ENCODE measurements at places on chromosomes 13 and 19.

DNA sequence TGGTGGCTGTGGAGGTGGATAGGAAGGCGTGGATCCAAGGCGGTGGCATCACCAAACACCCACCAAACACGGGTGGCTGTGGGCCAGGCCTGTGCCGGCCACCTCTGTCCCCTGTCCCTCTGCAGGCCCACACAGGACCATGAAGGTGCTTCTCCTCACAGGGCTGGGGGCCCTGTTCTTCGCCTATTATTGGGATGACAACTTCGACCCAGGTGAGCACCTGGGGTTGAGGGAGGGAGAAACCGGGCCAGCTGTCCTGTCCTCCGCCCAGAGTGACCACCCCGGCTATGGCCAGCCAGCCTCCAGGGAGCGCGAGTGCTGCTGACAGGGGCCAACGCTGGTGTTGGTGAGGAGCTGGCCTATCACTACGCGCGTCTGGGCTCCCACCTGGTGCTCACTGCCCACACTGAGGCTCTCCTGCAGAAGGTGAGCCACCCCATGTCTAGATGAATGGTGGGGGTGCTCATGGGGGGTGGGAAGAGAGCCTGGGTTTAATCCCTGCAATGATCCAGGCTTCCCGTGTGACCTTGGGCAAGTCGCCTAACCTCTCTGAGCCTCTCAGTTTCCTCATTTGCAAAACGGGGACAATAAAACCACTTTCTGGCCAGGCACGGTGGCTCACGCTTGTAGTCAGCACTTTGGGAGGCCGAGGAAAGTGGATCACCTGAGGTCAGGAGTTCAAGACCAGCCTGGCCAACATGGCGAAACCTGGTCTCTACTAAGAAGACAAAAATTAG, 4.0 kb downstream of the HSD11B1L start:
- DNase-seq: no peak

DNA sequence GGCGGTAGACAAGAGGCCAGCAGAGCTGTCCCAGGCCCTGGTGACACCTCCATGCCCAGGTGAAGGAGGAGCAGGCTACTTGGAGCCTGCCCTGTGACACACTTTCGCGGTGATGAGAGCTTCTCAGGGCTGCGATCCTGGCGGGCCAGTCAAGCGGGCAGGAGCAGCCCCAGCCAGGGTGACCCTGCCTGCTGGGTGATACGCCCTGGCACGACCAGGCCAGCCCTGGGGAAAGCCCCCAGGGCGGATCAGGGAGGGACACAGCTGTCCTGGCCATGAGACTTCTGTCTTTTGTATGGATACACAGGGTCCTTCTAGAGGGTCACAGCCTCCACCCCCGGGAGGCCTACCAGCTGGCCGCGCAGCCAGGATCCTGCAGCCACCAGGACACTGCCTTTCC, 13.1 kb downstream of the DNM2 start:
- DNase-seq: no peak

- no peak for DNase-seq
Observed at GRCh38 chr13:48580896-48581295, 48.0 kb upstream of the RCBTB2 start.

DNA sequence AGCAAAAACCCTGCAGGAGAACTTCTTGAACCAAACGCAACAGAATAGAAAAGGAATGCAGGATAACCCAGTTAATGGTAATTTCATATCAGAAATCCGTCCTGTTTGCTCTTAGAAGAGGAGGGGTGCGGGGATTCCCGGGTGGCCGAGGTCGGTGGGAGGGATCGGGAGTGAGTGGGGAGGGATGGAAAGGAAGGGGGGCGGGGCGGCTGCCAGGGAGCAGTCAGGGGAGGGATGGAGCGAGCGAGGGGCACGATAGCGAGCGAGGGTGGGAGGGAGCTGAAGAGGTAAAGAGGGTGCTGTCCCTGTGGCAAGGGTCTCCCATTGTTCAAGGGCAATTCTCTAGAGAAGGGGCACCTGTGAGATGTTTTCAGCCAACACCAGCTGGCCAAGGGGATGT, 26.5 kb downstream of the CD177 start:
- no peak for DNase-seq

GRCh38 chr19:56905631-56906150, 65.2 kb upstream of the PEG3 start:
- no peak for DNase-seq

GRCh38 chr13:22286338-22286737, 615.5 kb downstream of the FGF9 start:
- DNase-seq: no peak

GRCh38 chr19:1040476-1041271, 767 bp downstream of the ABCA7 start:
- DNase-seq: peak; percentile 94

- DNase-seq: no peak
Observed at GRCh38 chr19:3248728-3249326, 24.4 kb downstream of the CELF5 start.

DNA sequence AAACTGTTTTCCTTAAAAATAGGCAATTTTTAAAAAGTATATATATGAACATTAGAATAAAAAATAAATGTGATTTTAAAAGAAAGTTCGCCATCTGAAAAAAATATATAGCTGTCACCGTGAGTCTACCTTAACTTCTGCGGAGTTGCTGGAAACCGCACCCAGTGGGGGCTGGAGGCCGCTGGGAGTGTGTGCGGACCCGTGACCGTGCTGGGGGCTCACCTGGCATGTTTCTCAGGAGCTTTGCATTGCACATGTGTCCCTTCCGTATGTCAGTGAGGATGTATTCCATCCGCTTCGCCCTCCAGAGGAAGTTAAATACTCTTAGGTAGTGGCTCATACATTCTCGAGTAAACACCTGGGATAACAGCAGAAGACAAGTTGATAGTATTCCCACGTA, 71.7 kb downstream of the TUBGCP3 start:
- DNase-seq: no peak

DNA sequence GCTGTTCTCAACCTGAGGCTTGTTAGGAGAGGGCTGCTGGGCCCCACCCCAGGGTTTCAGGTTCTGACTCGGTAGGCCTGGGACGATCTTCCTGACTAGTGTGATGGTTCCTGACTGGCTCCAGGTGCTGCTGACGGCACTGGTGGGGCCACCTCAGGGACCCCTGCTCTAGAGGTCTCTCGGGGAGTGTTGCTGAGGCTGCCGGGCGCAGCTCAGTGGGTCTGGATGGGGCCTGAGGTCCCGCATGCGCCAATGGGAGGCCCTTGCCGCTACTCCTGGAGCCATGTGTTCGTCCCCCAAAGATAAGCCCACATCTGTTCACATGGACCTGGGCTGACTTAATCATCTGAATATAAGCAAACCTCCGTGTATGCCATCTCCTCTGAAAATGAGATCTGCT, 133.0 kb downstream of the ATP11A start:
- DNase-seq: no peak

DNA sequence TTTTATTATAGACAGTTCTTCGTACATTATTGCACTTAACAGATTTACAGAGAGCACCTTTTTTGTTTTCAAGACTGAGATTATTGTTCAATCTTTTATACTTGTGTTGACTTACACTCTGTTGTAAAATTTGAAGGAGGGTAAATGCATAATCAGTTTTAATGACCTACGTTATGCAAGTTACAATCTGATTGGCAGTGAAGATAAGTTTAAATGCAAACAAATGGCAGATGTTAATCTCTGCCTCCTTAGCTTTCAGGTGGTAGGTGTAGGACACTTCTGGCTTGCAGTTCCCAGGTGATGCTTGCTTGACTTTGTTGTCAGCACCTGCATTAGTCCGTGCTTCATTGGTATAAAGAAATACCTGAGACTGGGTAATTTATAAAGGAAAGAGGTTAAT, 424.9 kb downstream of the FGF9 start:
- DNase-seq: no peak

GRCh38 chr19:37817180-37817981, 38.0 kb upstream of the ZNF573 start:
- DNase-seq: peak; percentile 58

DNA sequence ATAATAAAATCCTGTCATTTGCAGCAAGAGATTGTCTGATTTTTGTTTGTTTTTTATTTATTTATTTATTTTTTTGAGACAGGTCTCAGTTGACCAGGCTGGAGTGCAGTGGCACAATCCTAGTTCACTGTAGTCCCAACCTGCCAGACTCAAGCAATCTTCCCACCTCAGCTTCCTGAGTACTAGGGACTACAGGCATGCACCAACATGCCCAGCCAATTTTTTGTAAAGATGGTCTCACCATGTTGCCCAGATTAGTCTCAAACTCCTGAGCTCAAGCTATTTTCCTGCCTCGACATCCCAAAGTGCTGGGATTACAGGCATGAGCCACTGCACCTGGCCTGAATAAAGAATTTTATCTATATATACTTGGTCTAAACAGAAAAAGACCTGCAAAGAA, 17.6 kb downstream of the ZNF233 start:
- no peak for DNase-seq

DNA sequence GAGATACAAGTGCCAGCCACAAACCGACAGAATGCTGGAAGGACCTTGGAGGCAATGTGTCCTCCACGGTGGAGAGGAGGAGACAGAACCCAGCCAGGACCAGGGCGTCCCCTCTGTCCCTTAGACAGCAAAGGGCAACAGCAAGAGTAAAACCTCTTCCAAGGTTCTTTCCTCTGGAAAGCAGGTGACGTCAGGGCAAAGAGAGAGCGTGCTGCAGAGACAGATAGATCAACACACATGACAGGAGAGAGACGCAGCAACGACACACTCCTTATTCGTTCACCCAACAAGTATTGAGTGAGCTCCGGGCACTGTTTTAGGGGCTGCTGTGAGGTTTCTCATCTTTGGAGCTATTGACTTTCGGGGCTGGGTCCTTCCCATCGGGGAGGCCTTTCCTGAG, 1.3 kb upstream of the GALP start:
- no peak for DNase-seq

DNA sequence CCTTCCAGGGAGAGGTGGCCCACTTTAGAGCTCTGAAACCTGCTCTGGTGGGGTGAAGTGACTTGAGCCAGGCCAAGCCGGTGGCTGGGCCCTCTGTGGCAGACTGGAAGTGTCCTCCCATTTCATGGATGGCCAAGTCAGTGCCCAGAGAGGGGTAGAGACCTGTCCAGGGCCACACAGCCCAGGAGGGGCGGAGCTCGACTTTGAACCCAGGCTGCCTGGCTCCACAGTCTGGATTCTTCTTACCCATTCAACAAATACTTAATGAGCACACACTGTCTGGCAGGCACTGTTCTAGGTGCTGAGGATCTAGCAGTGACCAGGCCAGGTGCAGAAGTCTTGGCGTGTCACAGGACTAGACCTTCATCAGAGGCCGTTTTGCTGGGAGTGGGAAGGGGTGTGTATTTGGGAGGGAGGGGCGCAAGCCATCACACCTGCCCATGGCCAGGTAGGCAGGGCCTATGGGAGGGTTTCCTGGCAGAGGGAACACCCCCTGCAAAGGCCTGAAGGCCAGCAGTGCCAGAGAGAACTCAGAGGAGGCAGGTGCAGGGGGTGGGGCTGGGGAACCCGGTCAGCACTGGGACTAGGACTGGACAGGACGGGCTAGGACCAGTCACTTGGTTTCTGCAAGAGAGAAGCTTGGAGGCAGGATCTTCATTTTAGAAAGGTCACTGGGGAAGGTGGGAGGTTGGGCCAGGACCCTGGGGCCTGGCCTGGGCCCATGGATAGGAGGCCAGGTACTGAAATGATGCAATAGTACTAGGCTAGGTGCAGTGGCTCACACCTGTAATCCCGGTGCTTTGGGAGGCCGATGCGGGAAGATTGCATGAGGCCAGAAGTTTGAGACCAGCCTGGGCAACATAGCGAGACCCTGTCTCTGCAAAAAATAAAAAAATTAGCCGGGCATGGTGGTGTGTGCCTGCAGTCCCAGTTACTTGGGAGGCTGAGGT, 31.8 kb downstream of the DNM2 start:
- no peak for DNase-seq

DNA sequence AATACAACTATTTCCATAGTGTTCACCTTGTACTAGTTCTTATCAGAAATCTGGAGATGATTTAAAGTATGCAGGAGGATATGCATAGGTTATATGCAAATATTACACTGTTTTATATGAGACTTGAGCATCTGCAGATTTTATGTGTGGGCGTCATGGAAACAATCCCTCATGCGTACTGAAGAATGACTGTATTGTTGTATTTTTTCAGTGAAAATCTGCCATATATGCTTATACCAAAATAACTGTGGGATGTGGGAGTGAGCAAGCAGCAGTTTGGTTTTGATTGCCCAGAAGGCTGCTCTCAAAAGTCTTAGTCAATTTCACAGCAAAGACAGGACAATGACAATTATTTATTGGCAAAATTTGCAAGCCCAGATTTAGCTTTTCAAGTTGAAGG, 238.8 kb upstream of the PCDH20 start:
- DNase-seq: no peak

- DNase-seq: no peak
Observed at GRCh38 chr13:21234526-21234925, 58.1 kb downstream of the MRPL57 start.

- no peak for DNase-seq
Observed at GRCh38 chr19:347946-348861, 3.6 kb upstream of the MIER2 start.

- DNase-seq: no peak
Observed at GRCh38 chr13:102972191-102972590, 94.0 kb downstream of the SLC10A2 start.

GRCh38 chr19:20999731-21000352, 20.6 kb upstream of the ZNF430 start:
- DNase-seq: peak; percentile 93

- DNase-seq: no peak
Observed at GRCh38 chr13:39503048-39503447, 99.9 kb downstream of the LHFPL6 start.

- peak; percentile 58 for DNase-seq
Observed at GRCh38 chr19:53868091-53868891, 608 bp downstream of the MYADM start.

DNA sequence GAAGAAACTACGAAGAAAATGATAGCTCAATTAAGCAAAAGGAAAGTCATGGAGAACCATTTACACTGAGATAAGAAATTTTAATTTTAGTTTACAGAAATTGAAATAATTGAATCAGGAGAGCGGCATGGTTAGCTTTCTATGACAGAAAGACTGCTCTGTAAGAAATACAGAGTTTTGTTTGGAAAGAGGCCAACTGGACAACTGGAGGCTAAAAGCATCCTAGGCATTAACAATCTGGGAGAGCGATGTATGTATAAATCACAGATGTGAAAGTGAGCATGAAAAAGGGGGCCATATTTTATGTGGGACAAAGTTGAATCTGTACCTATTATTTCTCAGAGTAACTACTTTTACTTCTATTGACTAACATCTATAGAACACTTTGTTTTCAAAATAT, 1608.8 kb upstream of the PCDH20 start:
- no peak for DNase-seq

GRCh38 chr13:105008604-105009003, 1526.9 kb downstream of the EFNB2 start:
- DNase-seq: no peak

DNA sequence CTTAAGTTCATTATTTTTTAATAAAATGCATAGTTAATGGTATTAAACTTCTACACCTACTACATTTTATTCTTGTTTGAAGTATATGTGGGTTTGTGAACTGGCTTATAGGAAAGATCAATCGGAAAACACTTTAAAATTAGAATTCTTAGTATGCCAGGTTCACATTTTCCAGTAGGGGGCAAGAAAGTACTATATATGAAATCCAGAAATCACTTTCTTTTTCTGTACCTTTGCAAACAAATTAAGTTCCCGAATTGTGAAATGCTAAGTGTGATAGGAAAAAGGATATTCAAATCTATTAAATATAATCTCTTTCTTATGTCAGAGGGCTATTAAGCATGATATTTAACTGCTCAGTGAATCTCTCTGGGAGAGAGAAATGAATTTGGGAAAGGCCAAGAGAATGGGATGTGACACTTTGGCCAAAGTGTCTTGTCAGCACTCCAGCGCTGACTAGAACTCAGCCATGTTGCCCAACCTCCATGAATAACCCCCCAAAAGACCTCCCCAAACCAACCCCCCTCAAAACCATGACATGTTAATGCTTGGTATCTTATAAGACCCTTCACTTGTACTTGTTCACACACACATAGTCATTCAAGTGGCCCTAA, 122.6 kb upstream of the SLC10A2 start:
- DNase-seq: no peak

Data from stimulated activated CD4-positive, alpha-beta T cell treated with anti-CD3 and anti-CD28 coated beads, Interleukin-15, amount 100 ng/mL, for 24 hours (primary cell).